T-cell (primary cell): ENCODE measurements at places on chromosomes 1 and 21. TPM values are rescaled to one million over a fixed set of nuclear protein-coding genes. Genes with fewer than 3 reads are reported as not detected.

CAPN8 gene
- 0.49 TPM for total RNA-seq

UMODL1 gene
- total RNA-seq: 0.82 TPM

TP73 gene
- total RNA-seq: 0.12 TPM

OR2T11 gene
- not detected for total RNA-seq

HDGF gene
- total RNA-seq: 102 TPM

VAMP4 gene
- 39.9 TPM for total RNA-seq

CD1E gene
- total RNA-seq: not detected

CELA2A gene
- total RNA-seq: 1.8 TPM

ST6GALNAC3 gene
- total RNA-seq: 6.6 TPM

GJA5 gene
- not detected for total RNA-seq

CASQ2 gene
- total RNA-seq: not detected

ACAP3 gene
- 99.8 TPM for total RNA-seq

ATP1A4 gene
- not detected for total RNA-seq

USH2A gene
- not detected for total RNA-seq

NVL gene
- 42.0 TPM for total RNA-seq

MAP3K21 gene
- 1.4 TPM for total RNA-seq

LDLRAD1 gene
- not detected for total RNA-seq

GBP7 gene
- 0.25 TPM for total RNA-seq

SHISAL2A gene
- total RNA-seq: 80.7 TPM

WDR64 gene
- 0.26 TPM for total RNA-seq

FGGY gene
- 11.4 TPM for total RNA-seq

CFAP74 gene
- total RNA-seq: not detected

RPTN gene
- total RNA-seq: not detected

CRYAA gene
- not detected for total RNA-seq

AGMAT gene
- 8.4 TPM for total RNA-seq

ADCY10 gene
- 0.06 TPM for total RNA-seq

CHI3L2 gene
- 28.1 TPM for total RNA-seq

CACHD1 gene
- total RNA-seq: 1.4 TPM

RAP1A gene
- total RNA-seq: 102 TPM

MTF1 gene
- total RNA-seq: 24.9 TPM

DIO1 gene
- not detected for total RNA-seq

SLC22A15 gene
- total RNA-seq: 0.50 TPM

LYPLAL1 gene
- total RNA-seq: 14.4 TPM

CASZ1 gene
- 14.3 TPM for total RNA-seq

BMP8A gene
- not detected for total RNA-seq

SCNM1 gene
- total RNA-seq: 52.4 TPM

MECR gene
- total RNA-seq: 10.3 TPM

TNNT2 gene
- not detected for total RNA-seq
